Heart right ventricle (tissue), 16 donors: ENCODE measurements at places on chromosomes 4 and X. TPM values are rescaled to one million over a fixed set of nuclear protein-coding genes. Genes with fewer than 3 reads are reported as not detected.

TRIM61 gene
- polyA plus RNA-seq = 1.1 TPM

DCAF8L2 gene
- not detected for polyA plus RNA-seq

AMTN gene
- not detected for polyA plus RNA-seq

FHIP1A gene
- 0.77 TPM for polyA plus RNA-seq

NPNT gene
- polyA plus RNA-seq = 32.6 TPM

CSN3 gene
- polyA plus RNA-seq = not detected

HGFAC gene
- polyA plus RNA-seq = 1.1 TPM

SPIN4 gene
- polyA plus RNA-seq = 0.51 TPM

LNX1 gene
- polyA plus RNA-seq = 7.3 TPM
